ENCODE measurements at places on chromosomes 2 and 18.

- DNase-seq: no peak
Measured at GRCh38 chr18:58143386-58143785, 99.4 kb downstream of the NEDD4L start.

DNA sequence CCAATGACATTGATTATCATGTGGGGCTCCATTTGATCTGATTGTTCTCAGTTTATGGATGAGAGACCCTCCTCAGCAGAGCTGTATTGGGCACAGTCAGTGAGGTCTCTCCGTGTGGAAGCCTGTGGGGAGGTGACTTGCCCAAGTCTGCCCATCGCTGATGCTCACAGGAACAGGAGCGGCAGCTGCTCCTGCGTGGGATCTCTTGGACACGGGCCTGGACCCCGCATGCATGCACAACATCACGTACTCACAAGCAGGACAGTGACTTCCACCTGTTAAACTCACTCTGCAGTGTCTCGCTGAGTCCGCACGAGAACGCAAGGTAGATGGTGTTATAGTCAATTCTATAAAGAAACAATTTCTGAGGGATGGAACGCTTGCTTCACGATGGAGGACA lies 55.0 kb downstream of the KCNF1 start:
- DNase-seq: no peak

GRCh38 chr2:46071074-46071473 lies 226.1 kb upstream of the EPAS1 start:
- no peak for DNase-seq

- DNase-seq: no peak
Measured at GRCh38 chr2:136129601-136130000, 11.7 kb upstream of the CXCR4 start.

DNA sequence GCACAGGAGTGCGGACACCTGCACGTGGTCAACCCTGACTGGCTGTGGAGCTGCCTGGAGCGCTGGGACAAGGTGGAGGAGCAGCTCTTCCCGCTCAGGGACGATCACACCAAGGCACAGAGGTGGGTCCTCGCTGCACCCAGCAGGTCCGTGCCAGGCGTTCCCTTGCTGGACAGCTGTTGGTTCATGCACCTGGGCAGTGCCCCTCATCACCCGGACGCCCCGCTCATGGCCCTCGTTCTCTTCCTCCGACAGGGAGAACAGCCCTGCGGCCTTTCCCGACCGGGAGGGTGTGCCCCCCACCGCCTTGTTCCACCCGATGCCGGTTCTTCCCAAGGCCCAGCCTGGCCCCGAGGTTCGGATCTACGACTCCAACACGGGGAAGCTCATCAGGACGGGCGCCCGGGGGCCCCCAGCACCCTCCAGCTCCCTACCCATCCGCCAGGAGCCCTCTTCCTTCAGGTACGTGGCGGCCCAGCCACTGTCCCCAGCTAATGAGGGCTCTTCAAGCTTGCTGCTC lies 38.0 kb downstream of the CTDP1 start:
- no peak for DNase-seq

DNA sequence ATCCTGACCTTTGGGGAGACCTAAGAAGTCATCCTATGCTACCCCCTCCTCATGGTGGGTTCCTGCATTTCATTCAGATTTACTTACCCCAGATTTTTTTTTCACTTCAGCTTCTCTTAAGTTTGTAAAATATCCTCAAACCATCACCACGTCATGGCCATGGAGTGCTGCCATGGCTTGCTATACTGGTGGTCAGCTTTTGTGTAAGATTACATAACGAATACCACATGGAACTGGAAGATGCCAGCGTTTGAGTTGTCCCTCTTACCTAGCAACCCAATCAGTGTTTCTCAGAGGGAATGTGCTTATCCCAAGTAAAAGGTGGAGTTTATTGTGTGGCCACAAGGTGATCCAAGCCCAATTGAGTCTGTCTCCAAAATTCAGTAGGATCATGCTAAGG lies 148.6 kb upstream of the ALPP start:
- no peak for DNase-seq

- no peak for DNase-seq
Measured at GRCh38 chr18:6056171-6056910, 161.0 kb upstream of the TMEM200C start.

- no peak for DNase-seq
Measured at GRCh38 chr2:222774941-222775340, 85.9 kb upstream of the ACSL3 start.

DNA sequence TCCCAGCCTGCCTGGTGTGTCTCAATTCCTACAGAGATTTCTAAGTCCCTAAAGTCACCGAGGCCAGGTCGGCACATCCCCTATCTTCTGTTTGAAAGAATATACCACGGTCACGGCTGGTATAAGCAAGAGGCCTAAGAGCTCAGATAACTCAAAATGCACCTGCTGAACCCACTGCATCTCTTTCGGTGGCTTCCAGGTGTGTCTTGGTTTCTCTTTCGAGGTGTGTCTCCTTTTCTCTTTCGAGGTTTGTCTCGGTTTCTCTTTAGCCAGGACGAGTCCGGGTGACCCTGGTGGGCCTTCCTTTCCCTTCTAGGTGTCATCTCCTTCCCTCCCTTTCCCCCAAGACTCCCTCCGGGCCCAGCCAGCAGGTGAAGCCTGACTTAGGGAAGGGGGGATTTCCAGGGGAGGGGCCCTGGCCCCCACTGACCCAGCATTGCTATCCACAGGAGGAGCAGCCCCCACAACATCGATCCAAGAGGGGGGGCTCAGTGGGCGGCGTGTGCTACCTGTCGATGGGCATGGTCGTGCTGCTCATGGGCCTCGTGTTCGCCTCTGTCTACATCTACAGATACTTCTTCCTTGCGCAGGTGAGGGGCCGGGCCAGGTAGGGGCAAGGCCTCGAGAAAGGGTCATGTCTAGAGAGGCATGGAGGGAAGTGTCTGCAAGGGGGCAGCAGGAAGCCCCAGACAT lies 8.4 kb downstream of the ITM2C start:
- no peak for DNase-seq

GRCh38 chr2:160085662-160086061 lies 23.2 kb upstream of the PLA2R1 start:
- DNase-seq: no peak

DNA sequence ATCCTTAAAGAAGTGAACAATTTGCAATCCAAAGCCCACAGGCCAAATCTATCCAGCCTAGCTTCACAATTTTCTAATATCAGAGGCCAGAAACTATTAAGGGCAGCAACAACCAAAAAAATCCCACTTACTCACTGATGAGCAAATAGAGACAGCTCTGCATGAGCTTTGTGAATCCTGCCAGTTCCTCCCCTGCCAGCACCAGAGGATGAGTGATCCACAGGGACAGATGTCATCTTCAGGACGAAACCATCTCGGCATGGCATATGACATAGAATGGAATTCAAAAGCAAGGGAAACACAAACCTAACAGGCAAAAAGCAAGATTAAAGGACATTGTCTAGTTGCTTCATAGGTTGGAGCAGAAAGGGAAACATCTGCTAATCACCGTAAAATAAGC lies 2.2 kb upstream of the DSC2 start:
- no peak for DNase-seq

DNA sequence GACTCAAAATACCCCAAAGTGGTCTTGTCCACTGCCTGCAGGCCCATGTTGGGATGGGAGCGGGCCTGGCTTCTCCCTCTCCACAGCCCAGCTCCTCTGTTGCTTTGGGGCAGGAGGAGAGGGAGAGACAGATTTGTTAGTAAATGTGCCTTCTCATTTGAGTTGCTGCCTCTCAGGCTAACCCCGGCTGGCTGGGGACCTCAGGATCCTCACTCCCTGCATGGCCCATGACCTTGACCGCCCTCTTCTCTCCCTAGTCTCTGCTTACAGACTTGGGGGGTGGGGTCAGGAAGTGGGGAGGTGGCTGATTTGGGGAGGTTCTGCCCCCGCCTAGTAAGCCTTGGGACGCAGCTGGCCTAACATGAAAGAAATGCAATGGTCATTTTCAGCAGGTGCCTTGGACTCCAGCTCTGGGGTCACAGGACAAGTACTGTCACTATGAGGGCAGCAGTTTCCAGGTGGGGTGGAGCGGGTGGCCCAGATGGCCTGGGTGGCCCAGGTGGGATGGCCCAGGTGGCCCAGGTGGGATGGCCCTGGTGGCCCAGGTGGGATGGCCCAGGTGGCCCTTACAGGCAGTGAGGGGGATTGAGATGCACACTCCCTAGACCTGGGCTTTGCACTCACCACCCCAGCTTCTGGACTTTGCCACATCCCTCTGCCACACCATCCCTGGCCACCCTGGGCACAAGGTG lies 24.1 kb downstream of the HJURP start:
- no peak for DNase-seq

DNA sequence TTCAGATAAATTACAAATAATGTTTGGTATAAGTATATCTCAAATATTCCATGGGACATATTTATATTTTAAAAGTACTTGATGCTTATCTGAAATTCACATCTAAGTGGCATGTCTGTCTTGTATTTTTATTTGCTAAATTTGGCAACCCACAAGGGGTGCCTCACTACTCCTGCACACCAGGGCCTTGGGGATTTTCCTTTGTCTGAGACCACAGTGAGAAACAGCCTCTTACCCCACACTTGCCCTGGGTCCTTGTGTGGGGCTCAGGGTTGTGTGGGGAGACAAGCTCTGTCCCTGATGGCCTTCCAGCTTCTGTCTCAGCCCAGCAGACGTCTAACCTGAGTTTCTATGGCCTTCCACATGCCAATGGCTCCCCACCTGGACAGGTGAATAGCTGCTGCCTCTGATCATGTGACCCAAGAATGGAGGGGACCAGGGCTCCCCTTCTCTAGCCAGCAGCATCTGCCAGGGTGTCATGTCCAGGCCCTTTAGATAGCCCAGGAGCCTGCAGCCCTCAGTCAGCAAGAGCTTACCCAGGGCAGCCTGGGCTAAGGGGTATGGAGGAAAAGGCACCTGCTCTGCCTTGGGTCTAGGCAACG lies 49.5 kb upstream of the MRPL33 start:
- DNase-seq: no peak

DNA sequence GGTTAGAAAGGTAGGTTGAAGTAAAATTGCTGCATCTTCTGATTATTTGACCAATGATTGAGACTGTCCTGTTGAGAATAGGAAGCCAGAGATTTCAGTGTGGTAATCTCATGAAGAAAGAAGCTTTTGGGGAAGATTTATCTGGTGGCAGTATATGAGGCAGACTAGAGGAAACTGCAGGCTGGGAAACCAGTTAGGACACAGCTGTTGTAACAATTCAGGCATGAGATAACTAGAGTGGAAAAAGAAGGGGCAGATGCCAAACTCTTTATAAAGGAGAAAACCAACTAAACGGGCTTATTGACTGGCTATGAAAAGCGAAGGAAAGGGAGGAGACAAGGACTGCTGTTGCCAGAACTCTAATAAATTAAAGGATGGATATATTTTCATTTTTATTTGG lies 155.6 kb downstream of the TTC27 start:
- DNase-seq: no peak

- DNase-seq: no peak
Measured at GRCh38 chr2:164495491-164496223, 125.6 kb downstream of the GRB14 start.

DNA sequence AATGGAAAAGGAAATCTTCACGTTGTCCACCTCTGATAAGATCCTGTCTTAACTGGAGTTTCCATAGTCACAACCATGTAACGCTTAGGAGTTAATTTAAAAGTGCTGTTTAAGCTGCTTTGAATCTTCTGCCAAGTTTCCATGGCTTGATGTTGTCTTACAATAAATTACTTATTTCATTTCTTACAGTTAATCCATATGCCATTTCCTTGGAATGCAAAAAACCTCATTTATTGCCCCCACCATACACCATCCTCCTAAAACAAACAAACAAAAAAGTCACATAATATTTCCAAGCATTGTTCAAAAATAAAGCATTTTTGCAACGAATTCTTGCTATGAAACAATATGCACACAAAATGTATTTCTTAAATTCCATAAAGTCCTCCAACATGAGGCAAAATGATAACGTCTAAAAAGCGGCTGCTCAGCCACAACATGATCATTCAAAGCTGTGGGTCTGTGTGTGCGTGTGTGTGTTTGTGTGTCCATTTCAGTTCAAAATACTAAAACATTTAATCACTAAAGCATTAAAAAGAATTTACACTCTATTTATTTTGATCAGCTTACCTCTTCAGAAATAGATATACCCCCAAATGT lies 46.8 kb upstream of the PXDN start:
- no peak for DNase-seq

- no peak for DNase-seq
Measured at GRCh38 chr2:29072971-29073725, 1.2 kb downstream of the PCARE start.

GRCh38 chr2:161044095-161044865 lies 115.9 kb upstream of the TANK start:
- DNase-seq: no peak

DNA sequence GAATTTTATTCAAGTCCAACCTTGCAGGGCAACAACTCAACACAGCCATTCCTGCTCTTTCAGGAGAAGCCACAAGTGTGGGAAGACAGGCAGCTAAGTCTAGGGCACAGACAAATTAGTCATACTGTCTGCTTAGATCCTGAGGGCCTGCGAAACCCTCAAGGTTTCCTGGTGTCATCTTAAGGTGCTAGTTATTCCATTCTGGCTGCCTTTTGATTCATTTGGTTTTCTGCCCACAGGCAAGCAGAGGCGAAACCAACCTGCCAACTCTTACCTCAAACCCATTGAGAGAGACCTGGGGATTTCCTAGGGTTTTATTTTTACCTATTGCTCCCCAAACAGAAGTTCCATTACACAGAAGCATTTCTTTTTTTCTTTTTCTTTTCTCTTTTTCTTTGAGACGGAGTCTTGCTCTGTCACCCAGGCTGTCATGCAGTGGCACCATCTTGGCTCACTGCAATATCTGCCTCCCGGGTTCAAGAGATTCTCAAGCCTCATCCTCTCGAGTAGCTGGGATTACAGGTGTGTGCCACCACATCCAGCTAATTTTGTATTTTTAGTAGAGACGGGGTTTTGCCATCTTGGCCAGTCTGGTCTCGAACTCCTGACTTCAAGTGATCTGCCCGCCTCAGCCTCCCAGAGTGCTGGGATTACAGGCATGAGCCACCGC lies 23.7 kb upstream of the SCYGR1 start:
- DNase-seq: no peak

DNA sequence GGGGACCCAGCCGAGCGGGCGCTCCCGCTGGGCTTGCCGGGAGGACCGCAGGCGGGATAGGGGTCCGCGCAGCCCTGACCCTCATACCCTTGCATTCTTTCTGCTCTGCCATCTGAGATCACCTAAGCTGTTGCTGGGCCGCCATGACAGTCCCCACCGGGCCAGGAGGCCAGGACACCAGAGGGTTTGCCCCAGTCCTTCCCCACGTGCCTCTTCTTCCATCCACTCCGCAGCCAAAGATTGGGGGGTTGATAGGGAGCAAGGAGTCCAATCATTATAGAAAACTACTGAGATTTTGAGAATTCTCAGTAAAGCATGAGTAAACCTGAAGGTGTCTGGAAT lies 453 bp upstream of the GRB14 start:
- no peak for DNase-seq

- DNase-seq: no peak
Measured at GRCh38 chr2:233651430-233651829, 15.2 kb downstream of the UGT1A10 start.

- no peak for DNase-seq
Measured at GRCh38 chr2:132978840-132979239, 308.8 kb upstream of the LYPD1 start.

- no peak for DNase-seq
Measured at GRCh38 chr2:188600536-188601210, 309.0 kb downstream of the GULP1 start.

- no peak for DNase-seq
Measured at GRCh38 chr2:195543902-195544894, 112.8 kb upstream of the SLC39A10 start.

Data from C1 segment of cervical spinal cord (tissue), 14 donors.